ENCODE measurements at places on chromosomes 5 and 9.

DNA sequence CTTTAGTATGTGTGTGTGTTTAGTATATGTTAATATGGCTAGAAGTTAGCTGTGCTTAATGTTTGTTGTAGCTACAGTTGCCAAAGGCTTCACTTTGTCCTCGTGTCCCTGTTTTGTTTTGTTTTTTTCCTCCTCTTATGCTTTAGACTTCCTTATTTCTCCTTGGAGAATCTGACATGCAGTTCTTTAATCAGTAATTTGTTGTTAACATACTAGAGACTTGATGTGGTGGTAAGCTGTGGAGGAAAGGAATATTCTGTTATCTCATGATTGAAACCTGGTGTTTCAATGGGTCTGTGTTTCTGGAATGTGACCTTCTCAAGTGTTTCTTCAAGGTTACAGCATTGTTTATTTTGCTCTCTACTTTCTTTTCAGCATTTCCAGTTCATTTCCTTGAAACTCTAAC lies 515.6 kb upstream of the ST8SIA4 start:
- no peak for DNase-seq

DNA sequence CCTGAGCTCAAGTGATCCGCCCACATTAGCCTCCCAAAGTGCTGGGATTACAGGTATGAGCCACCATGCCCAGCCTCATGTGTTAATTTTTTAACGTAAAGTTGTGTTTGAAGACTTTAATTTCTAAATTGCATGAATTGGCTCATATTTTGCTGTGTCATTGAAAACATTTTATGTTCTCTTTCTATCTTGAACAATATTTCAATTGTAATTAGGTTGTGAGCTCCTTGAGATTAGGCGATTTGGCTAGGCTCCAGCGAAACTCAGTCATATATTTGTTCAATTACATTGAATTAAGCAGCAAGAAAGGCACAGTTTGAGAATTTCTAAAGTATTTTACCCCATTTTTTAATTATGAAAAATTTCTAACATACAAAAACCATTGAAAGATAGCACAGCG lies 34.0 kb downstream of the GAPVD1 start:
- no peak for DNase-seq

DNA sequence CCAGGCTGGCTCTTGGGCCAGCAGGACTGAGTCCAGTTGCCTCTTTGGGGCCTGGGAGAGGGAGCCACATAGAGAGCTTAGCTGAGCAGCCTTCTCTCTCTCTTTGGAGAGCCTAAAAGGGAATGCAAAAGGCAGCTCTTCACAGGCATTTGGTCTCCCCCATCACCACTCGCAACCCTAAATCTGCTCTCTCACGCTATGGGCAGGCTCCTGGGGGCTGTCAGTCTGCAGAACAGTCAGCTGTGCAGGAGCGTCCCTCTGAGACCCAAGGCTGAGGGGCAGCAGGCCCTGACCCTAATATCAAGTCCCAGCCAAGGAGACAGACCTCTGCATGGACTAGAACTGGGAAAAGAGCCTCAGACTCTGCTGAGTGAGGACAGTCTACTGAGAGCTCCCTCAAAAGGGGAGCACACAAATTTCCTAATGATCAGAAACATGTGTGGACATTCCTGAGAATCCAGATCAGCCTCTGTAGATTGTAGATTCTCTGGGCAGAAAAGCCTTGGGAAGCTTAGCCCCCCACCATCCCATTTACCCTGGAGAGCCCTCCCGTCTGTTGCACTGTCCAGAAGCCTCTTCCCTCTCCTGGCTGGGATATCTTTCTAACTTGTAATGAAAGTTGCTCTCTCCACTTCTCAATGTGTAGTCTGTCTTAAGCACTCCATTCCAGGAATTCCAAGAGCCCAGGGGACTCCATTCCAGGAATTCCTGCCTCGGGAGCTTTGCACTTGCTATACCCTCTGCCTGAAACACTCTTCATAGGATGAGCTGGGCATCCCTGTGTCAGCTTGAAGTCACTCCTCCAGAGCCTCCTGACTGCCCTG lies 79.4 kb downstream of the FAM114A2 start:
- DNase-seq = no peak

DNA sequence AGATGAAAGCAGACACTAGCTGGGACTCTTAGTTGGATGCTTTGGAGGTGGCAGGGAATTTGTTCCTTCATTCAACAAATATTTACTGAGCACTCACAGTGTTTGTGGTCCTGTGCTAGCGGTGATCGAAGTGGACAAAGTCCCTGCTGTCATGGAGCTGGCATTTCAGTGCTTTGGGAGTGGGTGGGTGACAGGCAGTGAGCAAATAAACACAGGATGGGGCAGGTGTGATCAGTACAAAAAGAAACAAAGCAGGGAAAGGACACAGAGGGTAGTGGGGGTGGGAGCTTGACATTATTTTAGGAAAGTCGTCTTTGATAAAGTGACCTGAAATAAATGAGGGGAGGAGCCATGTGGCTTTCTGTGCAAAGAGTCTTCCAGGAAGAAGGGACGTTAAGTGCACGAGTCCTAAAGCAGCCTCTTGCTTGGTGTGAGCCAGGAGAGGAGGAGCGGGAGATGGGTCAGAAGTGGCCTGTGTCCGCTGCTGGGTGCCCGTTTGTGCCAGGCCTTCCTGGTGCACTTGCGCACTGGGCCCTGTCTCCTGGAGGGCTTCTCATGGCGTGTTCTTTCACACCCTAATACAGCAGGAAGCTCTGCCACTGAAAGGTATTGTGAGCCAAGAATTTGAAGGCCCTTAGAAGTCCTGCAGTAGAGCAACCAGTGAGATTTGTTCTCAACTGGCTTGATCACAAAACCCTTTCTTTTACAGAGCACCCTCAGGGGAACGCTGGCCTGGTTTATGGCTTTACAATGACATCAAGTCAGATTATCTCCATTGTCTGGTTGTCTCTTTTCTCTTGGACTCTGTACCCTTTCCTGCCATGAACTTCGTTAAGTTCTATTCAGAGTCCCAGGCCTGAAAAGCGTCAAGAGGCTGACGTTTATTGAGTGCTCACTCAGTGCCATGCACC lies 14.8 kb downstream of the NDST1 start:
- DNase-seq = no peak

DNA sequence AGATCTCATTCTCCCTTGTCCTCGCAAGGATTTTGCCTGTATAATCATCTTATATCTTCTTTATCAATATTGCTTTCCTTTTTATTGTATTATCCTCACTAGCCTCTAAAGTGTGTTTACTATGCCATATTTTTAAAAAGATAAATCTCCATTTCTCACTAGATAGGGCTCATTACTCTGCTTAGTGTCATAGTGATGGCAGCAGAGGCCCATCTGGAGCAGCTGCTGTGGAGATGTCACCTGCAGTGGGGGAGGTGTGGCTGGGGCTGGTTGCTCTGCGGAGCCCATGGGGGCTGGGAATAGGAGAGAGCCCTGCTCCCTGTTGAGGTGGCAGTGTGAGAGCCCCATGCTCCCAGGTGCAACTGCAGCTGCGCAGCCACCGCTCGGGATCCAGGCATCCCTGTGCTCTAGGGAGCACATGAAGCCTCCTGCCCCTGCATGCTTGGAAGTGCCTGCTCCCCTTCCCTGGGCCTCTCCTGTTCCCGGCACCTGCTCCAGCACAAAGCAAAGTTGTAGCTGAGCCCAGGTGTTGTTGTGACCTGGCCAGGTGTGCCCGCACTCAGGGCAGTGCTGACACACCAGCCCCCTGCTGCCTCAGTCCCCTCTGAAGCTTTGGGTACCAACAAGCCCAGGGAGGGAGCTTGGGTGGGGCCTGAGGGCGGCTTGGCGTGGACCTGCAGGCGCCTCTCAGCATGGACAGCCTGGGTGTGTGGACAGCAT lies 144.6 kb upstream of the MRPS30 start:
- no peak for DNase-seq
